ENCODE measurements at places on chromosomes 5 and 9.

DNA sequence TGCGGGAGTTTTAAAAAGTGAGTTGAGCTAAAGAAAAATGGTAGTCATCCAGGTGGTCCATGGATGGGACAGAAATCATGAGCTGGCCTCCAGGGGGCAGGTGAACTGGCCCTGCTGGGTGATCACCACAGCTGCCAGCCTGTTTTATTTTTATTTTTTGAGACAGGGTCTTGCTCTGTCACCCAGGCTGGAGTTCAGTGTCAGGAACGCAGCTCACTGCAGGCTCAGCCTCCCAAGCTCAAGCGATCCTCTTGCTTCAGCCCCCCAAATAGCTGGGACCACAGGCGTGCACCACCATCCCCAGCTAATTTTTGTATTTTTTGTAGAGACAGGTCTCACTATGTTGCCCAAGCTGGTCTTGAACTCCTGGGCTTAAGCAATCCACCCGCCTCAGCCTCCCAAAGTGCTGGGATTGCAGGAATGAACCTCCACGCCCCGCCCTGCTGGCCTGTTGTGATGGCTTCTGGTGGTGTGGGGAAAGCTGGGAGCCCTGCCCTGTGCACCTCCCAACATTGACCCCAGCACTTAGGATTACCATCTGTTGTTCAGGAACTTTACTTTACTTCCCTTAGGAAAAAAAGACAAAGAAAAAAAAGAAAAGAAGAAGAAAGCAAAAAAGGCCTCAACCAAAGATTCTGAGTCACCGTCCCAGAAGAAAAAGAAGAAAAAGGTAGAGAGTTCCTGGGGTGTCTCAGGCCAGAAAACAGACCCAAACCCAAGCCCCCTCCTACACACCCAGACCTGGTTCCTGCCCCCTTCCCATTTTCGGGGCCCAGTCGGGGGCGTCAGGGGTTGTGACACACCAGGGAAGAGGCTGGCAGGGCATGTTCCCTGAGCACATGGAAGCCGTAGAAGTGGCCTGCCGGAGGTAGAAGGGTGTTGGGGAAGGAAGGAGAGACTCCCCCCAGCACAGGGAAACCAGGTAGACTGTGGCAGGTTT lies 14.7 kb downstream of the CD74 start:
- no peak for DNase-seq

DNA sequence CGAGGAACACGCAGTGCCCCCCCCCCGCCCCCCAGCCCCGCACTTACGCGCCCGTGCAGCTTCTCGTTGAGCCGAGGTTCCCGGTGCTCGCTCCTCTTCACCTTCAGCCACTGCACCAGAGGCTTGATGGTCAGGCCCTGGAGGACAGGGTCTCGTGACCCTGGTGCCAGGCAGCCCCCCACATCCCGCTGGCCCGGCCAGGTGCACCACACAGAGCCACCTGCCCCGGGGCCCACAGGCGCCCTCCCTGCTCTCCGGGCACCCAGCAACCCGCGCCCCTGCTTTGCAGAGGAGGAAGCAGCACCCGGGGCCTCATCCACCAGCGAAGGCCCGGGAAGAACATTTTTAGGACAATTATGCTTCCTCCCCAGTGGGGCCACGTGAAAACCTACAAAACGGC lies 39.0 kb downstream of the EXOC3 start:
- DNase-seq, result no peak

GRCh38 chr9:29717631-29718030 lies 2144.3 kb upstream of the C9orf72 start:
- DNase-seq, result no peak

GRCh38 chr9:3263698-3264097 lies 262.1 kb downstream of the RFX3 start:
- no peak for DNase-seq

DNA sequence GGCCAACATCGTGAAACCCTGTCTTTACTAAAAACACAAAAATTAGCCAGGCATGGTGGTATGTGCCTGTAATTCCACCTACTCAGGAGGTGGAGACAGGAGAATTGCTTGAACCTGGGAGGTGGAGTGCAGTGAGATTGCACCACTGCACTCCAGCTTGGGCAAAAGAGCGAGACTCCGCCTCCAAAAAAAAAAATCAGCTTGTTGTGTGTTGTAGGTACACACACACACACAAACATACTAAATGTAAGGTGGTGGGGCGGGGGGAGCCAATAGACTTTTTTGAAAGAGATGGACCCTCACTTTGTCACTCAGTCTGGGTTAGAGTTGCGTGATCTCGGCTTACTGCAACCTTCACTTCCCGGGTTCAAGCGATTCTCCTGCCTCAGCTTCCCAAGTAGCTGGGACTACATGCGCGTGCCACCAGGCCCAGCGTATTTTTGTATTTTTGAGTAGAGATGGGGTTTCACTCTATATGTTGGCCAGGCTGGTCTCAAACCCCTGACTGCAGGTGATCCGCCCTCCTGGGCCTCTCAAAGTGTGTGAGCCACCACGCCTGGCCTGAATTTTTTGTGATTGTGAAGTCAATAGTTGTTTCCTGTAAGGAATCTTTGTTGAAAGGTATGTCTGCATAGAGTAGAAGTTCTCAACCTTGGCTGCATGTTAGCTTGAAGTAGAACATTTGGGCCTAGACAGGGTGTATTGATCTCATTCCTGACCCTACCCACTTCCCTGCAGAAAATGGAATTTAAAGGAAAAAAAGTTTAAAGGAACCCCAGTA lies 13.7 kb downstream of the NPM1 start:
- DNase-seq, result no peak

DNA sequence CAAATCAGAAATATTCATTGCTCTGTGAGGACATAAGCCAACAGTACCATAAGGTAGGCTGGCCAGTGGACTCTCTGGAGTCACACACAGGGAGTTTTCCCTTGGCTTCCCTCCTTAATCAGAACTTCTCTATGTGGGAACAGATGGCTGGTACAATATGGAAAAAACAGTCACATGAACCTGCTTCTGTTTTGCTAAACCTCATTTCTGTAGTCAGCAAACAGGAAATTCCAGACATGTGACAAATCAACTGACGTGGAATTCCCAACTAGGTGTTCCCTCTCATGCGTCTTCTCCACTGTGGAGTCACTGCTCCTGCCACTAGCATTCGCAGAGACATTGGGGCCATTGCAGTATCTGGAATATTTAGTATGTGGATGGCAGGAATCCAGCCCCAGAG lies 617.6 kb downstream of the KIF4B start:
- DNase-seq, result no peak

DNA sequence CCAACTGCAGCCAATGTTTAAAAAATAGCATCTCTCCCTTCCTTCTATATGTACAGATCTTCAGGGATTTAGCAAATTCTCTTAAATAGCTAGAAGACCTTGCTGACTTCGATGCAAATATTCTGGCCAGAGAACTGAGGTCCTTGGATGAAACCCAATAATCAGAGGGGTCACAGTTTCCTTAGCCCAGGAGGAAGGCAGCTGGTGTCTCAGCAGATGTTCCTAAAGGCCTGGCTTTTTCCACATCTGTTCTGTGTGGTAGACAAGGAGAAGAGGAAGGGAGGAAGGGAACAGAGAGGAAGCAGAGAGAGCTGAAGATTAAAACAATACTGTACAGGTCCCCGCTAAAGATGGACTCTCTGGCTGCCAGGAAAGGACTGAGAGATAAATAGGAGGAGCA lies 33.1 kb downstream of the BOD1 start:
- DNase-seq, result no peak

Data from stimulated activated CD8-positive, alpha-beta memory T cell treated with anti-CD3 and anti-CD28 coated beads, Interleukin-15, amount 100 ng/mL, for 4 hours (primary cell).